ENCODE measurements at places on chromosomes 13 and 19.
A peak's percentile ranks its signal among the peaks of the same experiment; 100 is the strongest.

DNA sequence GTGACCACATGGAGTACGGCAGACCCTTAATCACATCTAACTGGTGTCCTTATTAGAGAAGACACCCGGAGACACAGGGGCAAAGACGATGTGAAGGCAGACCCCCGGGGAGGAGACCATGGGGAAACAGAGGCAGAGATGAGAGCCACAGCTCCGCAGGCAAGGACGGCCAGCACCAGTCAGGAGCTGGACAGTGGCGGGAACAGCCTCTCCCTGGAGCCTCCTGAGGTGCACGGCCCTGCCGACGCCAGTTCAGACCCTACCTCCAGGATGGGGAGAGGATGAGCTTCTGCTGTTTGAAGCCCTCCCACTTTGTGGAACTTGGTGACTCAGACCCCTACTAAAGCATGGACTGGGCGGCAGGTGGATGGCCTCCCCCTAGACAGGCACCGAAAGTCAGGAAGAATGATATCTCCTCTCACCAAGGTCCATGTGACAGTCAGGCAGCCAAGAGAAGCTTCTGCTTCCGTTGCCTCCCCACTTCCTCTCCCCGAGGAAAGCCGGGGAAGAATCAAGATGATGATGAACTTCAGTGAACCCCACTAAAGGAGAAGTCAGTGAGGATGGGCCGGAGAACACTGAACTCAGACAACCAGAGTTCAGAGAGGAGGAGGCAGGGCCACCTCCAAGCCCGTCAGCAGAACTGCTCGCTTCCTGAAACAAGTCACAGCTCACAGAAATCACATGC is 25.4 kb downstream of the RAB20 start:
- DNase-seq, result no peak

GRCh38 chr19:12785431-12786031 is 5.8 kb upstream of the JUNB start:
- DNase-seq, result no peak

DNA sequence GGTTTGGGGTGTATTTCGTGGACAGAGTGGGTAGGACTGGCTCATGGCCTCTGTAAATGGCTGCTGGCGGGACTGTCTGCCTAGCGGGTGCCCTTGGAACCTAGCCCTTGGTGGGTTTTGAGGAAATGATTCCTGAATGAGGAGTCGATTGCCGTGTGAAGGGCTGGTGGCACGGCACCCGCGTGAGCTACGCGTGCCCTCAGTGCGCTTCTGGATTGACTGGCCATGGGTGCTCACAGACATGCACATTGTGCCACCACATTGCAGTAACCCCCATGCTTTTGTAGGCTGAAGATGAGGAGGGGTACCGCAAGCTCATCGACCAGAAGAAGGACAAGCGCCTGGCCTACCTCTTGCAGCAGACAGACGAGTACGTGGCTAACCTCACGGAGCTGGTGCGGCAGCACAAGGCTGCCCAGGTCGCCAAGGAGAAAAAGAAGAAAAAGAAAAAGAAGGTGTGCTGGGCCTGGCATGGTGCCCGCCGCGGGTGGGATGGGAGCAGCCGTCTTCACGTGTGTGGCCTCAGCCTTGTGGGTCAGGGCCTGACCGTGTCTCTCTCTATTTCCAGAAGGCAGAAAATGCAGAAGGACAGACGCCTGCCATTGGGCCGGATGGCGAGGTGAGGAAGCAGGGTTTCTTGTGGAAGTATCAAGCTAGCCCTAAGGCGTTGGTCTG is 35.2 kb downstream of the SMARCA4 start:
- no peak for DNase-seq

DNA sequence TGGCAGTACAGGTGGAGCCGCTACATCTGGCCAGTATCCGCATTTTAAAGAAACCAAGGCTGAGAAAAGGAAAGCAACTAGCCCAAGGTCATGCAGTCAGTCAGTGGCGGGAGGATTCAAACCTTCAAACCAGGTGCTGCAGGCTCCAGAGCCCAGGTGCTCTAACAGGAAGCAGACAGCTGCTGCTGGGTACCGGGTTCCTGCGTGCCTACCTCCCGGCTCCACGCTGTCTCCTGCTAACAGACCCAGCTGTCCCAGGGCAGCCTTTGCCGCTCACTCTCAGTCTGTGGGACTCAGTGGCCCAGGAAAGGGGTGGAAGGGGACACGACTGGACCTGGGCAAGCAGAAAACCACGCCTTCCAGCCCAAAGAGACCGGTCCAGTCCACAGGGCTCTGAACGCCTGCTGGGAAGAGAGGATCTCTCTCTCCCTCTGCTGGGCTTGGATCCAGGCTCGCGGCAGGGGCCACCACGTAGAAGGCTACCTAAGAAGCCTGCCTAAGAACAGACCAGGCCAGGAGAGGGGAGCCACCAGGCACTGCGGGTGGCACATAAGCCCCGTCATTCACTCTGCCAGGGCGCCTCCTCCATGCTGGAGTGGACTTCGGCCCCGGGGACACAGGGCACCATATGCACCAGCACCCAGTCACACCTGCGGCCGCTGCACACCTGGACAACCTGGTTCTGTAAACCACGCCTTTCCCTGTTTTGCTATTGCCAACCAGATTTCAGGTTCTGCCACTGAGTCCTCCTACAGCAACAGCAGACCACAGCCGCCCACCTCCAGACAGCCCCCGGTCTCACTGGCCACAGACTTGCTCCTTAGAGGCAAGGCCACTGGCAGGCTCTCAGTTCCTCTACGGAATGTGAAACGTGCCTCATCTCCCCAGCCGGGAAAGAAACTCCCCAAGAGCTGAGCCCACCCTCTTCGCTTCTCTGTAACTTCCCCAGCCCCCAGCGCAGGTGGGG is 4.6 kb downstream of the DAPK3 start:
- DNase-seq, result no peak

DNA sequence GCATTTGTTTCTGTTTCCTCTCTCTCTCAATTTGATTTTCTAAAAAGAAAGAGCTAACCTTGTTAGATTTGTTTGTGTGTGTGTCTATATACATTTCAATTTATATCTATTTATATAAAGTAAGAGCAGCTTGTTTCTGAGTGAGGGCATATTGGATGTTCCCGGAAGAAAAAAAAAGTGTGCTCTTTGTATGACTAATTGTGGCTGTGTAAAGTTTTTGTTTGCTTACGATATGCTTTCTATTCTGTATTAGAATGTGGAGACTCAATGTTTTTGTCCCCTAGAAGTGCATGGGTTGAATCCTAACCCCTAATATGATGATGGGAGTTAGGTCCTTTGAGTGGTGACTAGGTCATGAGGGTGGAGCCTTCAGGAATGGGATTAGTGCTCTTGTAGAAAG is 66.6 kb upstream of the C1QTNF9B start:
- no peak for DNase-seq

DNA sequence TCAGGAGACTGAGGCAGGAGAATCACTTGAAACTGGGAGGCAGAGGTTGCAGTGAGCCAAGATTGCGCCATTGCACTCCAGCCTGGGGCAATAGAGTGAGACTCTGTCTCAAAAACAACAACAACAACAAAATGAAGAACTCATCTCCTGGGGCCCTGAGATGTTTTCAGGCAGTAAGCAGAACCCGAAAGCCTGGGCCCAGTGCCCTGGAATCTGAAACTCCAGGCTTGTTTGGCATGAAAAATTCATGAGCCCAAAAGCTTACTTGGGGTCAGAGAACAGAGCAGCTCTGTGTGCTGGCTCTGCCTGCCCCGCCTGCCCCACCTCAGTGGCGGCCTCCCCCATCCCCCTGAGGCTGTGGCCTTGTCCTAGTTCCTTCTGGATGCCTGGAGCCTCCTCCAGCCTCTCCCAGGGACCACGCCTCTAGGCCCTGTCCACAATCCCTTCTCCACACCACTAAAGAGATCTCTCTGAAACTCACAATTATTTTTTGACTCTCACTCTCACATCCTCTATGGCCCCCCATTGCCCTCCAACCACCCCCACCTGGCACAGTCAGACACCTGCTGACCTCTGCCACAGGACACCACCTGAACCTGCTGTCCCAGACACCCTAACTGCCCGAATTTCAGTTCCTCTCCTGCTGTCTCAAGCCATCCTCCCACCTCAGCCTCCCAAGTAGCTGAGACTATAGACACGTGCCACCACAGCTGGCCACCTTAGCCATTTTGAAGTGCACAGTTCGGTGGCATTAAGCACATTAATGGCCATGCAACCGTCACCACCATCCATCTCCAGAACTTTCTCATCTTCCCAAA is 6.9 kb upstream of the AP1M2 start:
- DNase-seq, result no peak

GRCh38 chr13:44197791-44198770 is 175.5 kb upstream of the SERP2 start:
- no peak for DNase-seq

DNA sequence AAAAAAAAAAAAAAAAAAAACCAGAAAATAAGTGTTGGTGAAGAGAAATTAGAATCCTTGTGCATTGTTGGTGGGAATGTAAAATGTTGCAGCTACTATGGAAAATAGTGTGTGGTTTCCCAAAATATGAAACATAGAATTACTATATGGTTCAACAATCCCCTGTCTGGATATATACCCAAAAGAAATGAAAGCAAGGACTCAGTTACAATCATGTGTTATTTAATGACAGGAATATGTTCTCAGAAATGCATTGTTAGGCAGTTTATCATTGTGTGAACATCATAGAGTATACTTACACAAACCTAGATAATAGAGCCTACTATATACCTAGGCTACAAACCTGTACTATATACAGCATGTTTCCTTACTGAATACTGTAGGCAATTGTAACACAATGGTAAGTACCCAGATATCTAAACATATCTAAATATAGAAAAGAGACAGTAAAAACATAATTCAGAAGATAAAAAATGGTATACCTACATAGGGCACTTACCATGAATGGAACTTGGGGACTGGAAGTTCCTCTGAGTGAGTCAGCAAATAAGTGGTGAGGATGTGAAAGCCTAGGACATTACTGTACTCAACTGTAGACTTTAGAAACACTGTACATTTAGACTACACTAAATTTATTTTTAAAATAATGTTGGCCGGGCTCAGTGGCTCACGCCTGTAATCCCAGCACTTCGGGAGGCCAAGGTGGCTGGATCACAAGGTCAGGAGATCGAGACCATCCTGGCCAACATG is 25.7 kb upstream of the SLC7A1 start:
- no peak for DNase-seq

GRCh38 chr13:74052402-74052928 is 81.7 kb downstream of the KLF12 start:
- DNase-seq, result no peak

GRCh38 chr19:22600690-22601648 is 33.2 kb upstream of the ZNF492 start:
- no peak for DNase-seq

DNA sequence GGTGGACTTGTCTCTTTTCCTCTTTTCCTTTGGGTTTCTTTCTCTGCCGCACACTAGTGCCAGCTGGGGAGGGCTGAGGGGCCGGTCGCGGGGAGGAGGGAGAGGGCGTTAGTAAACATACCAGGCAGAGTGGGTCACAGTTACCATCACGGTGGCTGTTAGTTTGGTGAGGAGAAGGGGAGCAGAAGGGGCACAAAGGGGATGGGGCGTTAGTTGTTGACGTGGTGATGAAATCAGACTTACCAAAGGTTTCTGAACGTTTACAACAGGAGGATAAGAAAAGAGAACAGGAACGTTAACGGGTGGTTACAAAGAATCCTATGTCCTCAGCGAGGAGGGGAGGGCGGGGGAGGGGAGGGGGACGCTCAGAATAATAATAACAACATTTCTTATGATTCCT is 77.9 kb downstream of the PTPRS start:
- DNase-seq, result no peak

DNA sequence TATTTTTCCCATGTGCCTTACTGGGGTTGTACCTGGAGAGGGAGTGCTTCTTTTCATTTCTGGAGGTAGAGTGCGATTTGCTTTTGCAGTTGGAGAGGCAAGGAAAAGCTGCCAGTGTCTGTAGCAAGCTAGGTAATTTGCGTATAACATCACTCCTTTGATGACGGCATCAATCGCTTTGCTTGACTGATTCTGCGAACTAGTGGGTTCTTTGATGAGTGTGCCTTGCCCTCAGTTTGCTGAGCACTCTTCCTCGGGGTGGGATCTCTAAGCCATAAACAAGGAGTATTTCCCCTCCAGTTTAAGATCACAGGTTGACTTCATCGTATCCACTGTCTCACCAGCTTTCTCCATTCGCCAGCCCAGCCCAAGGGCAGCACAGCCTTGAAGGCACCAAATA is 344.5 kb downstream of the KCNRG start:
- no peak for DNase-seq

DNA sequence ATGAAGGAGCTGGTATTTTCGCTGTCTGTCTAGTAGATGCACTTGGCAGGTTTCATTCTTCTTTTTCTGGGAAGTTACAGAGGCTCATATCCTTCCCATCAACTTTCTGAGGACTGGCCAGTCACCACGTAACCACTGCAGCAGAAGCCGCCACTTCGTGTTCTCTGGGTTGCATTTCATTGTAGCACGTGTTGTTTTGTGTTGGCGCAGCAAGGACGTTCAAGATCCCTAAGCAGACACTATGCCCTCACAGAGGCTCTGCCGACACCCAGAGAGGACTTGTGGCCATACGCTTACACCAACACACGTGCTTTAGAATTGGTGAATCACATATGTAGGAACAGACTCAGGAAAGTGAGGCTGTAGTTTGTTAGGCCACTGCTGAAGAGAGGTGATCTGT is 42.2 kb upstream of the TEX29 start:
- no peak for DNase-seq

DNA sequence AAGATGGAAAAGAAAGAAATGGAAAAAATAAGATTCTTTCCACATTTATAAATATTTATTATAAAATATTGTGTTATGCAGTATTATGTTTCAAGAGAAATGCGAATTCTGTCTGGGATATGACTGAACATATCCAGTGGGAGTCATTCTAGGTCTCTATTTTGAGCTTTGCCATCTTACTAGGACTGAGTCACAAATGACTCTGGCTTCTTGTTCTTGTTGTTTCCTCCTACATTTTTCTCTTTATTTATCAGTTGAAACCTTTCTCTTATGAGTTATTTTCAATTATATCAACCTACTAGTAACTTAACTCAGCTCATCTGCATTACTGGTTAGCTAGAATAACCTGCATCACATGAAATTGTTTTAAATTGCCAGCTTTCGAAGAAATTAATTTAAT is 1247.3 kb downstream of the SLITRK1 start:
- peak; percentile 38 for DNase-seq

DNA sequence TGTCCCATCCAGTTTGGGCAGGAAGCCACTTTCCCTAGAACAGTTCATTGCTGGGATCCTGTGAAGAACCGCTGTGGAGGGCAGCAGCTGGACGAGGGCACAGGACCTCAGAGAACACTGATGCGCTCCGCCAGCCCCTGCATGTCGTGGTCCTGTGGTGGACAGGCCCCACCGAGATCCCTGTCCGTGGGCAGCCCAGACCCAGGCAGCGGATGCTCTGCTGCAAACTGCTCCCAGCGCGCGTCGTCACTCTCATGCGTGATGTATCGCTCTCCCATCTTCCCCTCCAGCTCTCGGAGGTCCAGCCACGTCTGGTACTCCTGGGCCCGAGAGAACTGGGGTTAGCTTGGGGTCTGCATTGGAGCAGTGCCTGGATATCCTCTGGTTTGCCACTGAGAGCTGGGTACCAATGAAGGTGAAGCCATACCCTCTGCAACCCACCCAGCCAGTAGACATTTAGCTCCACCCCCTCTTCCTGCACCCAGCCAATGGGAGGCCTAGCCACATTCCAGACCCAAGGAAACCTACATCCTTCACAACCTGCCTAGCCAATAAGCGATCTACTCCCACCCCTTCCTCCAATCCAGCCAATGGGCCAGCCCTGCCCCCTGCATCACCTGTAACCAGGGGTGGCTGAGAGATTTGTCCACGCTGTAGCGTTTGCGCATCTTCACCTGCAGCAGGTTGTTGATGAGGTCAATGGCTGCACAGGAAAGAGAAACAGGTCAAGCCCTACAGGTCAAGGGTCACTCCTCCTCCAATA is 13.6 kb upstream of the DACT3 start:
- no peak for DNase-seq

GRCh38 chr13:78029901-78030300 is 111.3 kb upstream of the EDNRB start:
- DNase-seq, result no peak
